ENCODE measurements at places on chromosomes 5 and 9.
A peak's percentile ranks its signal among the peaks of the same experiment; 100 is the strongest.

GRCh38 chr5:78985116-78985724, at the start of gene ARSB:
TSS of gene ARSB (minus strand) at chr5:78985310. CDS start at chr5:78985248, 62 bp downstream.
- peak; percentile 55 for DNase-seq

DNA sequence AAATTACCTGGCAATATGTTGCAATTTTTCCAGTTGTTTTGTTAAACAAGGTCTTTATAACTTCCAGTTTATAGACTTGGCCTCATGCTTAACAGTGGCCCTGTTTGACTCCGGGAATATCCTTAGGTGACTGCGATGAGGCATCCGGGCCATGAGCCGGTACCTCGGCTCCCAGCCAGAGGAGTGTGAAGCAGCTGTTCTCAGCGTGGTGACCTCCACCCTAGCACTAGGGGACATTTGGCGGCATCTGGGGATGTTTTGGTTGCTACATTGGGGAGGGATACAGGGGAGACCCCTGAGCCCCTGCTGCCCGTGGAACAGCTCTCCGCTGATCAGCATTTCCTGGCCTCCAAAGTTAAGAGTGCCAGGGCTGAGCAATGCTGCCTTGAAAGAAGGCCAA, 533.4 kb downstream of the IRX1 start:
- no peak for DNase-seq

DNA sequence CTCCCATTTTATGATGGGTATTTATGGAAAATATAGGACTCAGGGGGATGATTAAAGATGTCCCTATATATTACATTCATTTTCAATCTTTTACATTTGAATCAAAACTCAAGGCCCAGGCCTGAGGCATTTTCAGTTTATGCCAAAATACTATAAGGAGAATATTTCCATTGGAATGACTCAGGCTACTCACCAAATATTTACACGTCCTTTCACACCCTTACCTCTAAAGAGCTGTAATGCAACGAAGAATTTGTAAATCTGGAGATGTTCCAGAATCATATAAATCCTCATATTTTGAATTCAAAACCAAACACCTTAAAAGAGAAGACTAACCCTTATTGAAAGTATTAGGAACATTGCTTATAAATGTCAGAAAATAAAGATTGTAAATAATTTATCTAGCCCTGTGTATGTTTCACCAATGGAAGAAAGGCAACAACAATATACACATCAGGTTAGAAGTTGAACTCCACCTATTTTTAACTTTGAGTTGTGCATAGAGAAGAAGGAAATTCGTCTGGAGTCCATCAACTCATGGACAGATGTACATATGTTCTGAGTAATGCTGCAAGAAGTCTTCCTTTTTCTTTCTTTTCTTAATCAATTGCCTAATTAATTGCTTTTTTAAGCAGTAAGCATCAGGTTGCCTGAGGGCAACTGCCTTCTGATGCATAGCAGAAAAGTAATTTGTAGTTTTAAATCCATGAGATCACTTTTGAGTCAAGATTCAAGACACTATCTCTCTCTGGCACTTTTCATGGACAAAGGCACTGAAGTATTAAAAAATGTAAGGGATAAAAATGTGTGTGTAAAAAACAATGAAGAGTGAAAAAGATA, 579.3 kb upstream of the RGMB start:
- no peak for DNase-seq

GRCh38 chr9:137277329-137278041, at the start of gene TOR4A:
TSS of gene TOR4A (plus strand) at chr9:137277726. CDS start at chr9:137278690, 964 bp downstream.
- DNase-seq = peak; percentile 31

DNA sequence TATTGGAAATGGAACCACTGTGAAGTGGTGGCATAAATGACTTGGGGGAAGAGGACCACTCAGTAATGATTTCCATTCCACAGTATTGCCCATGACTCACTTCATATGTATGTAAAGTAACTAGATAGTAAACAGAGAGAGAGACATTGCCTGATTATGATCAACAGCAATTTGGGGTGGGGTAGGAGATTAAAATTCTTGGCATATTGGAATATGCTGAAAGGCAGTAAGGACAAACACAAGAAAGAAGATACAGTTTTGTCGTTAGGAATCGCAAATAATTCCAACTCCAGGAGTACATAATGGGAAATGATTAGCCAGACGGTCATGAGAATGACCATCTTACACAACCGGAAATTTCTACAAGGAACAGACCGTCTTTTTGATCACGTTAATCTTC, 1.5 kb upstream of the HMGCS1 start:
- no peak for DNase-seq

- DNase-seq = peak; percentile 89
Measured at GRCh38 chr9:27572918-27573633, at the start of gene C9orf72. TSS of gene C9orf72 (minus strand) at chr9:27573481. CDS start at chr9:27567120, 6,361 bp downstream.

DNA sequence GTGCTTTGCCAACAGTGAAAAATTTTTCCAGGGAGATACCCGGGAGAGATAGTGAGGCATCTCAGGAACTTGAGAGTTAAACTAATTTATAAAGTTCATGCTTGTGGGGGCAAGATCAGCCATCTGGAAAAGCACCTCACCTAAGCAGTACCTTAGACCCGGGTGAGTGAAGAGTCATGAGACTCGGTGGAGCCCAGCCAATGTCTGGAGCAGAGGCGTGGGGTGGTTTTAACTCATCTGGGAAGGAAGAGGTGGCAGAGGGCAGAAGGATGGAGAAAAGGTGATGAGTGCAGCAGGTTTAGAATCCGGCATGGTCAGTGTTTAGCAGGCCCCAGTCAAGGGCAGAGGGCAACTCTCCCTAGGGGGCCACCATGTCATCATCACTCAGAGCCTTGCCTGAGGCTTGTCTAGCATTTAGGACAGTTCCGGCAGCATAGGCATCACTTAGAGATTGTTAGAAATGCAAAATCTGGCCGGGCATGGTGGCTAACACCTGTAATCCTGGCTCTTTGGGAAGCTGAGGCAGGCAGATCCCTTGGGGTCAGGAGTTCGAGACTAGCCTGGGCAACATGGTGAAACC, 4.3 kb upstream of the RNF183 start:
- DNase-seq = no peak

DNA sequence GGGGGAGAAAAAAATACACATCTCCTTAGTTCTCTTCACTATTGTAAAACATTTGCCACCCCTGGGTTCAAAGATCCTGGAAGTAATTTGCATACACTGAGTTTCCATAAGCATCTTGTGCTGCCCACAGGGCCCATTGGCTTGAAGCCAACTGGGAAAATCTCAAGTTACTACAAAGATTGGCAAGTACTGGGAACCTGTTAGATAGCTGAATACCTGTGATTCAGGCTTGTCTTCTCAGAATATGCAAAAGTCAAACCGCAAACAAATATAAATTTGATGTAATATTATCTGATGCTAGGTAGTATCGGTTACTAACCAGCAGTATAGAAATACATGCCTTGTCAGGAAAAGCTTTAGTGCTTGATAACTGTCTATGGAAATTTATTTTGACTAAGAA, 156.9 kb upstream of the FST start:
- no peak for DNase-seq

DNA sequence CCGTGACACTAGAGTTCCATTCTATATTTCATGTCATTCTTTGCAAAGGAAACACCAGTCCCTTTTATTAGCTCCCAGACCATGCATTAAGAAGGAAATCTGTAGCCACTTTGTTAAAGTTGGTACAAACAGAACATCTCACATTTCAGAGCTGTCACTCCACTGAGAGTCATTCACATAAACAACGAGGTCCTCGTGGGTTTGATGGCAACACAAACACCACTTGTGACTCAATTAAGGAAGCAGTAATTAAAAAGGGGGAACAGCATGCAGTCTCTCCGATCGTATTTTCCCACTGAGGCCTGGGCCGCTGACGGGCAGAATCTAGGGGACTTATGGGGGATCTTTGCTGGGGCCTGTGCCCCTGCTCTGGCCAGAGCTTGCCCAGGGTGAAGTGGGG, 94.2 kb upstream of the ZNF618 start:
- DNase-seq = no peak

- no peak for DNase-seq
Measured at GRCh38 chr9:133879615-133880014, 112.5 kb downstream of the VAV2 start.

DNA sequence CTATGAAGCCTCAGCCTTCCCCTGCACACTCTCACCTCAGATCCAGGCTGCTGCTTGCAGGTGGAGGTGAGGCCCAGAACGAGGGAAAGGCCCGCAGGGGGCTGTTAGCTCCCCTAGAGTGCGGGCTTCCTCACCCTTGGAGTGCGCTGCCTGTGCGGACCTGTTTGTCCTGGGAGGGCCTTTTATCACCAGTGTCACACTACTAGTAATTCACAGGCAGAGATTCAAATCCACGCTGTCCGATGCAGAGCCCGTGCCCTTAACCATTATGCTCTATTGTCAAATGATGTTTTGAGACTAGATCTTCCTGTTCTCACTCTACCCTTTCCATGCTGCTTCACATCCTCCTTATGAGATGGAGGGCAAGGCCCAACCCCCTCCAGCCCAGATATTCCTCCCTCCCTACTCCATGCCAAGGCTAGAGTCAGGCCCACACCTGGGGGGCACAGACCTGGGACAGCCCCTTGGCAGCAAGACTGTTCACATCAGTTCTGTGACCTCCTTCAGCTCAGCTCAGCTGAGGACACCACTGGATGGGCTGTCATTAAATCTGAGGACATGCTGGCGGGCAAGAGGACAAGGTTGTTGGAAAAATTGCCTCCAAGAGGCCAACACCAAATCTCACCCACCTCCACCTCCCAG, 112.8 kb upstream of the SPOCK1 start:
- no peak for DNase-seq

DNA sequence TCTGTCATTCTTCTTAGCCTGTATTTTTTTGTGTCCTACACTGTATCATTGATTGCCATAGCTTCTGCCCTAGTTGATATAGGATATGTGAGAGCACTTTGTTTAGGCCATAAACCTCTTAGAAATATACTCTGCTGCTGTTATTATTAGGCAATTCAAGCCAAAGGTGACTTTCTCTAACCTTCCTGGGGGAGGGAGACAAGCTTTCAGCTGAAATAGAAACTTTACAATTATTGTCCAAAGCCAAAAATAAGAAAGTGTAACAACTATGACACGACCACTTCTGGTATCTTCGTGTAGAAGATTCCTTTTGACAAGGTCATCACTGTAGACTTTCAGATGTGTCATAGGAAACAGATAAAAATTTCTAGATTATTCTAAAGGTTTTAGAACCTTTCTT, 12.2 kb upstream of the CSNK1A1 start:
- no peak for DNase-seq

DNA sequence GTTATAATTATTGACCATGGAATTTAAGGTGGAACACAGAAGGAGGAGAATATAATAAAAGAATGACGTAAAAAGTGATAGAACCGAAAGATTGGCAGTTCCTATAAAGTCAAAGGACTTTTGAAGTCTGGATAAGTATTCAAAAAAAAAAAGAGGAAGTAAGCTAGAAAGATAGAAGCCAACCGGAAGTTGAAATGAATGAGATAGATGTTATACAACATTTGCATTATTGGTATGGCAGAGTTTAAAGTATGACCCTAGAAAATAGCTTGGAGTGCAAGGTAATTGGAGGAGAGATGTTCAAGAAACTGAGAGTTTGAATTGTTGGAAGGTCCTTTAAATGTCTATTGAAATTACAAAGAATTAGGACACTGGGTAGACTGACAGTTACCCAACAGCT, 293.6 kb downstream of the FER start:
- no peak for DNase-seq

- no peak for DNase-seq
Measured at GRCh38 chr5:88785746-88786565, 97.0 kb downstream of the MEF2C start.

DNA sequence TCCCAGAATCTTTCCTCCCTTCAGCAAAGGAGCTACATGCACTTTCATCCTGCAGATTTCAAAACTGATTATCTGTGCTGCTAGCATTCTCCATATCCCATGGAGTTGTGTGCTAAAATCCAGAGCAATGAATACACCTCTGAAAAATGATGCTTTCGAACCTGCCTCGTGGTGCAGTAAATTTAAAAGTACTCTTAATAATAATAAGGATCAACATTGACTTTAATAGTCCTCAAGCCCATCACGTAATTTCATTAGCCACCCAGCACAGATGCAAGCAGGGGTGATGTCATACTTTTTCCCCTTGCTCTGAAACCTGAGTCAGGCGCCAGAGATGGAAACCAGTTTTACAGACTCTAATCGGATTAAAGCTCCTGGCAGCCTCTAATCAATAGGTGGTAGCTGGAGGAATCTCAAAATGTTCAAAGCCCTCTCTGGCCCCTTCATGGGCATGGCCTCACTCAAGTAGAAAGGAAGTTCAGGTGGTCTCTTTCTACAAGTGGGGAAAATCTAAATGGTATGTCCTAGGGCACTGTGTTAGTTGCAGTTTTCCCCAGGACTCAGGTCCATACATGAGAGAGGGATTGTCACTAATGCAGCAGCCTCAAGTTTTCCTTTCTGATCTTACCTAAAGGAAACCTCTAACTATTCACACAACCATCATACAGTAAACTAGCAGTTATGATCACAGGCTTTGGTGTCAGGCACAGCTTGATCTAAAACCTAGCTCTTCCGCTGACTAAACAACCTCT, 221.6 kb upstream of the SLC30A5 start:
- DNase-seq = no peak

- DNase-seq = no peak
Measured at GRCh38 chr5:95887977-95888376, 65.5 kb upstream of the GLRX start.

GRCh38 chr5:55851675-55851979, 470 bp downstream of the IL31RA start:
- DNase-seq = no peak

GRCh38 chr5:176507911-176508310, 29.3 kb downstream of the RNF44 start:
- no peak for DNase-seq

DNA sequence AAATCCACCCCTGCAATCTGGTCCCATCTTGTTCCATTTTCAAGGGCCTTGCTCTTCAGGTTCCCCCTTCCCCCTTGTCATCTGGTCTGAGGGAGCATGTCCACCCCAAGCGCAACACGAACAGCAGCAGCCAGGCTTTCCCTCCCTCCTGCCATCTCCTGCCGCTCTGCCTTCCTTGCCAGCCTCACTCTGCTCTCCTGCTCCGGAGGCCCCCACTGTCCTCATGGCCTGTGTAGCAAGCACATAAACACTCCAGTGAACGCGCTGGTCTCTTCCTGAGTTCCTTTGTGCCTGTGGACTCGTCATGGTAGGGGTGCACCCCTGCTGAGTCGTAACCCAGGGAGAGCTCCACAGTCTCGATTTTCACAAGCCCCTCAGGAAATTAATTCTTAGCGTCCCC, 29.9 kb downstream of the TENT4A start:
- no peak for DNase-seq

GRCh38 chr5:175681968-175682340, 24.1 kb downstream of the HRH2 start:
- DNase-seq = no peak

DNA sequence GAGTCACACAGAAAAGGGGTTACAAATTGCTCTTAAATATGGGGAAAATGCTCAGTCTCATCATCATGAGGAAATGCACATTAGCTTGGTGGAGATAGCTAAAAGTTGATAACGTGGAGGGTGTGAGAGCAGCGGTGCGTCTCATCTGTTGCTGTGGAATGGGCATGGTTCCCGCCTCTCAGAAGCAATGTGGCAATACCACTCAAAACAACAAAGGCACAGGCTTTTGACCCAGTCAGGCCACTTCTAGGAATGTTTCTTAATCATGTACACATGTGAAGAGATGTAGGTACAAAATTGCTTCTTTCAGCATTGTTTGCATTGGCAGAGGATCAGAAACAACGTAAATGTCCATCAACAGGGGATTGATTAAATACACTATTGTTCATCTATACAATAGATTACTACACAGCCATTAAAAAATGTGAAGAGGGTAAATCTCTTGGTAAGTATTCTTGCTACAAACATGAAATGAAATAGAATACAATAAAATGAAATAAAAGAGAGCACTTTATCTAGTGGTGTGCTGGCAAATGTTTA, 212.6 kb upstream of the MSX2 start:
- DNase-seq = no peak

- DNase-seq = no peak
Measured at GRCh38 chr5:39513236-39513635, 88.5 kb upstream of the DAB2 start.

Measured in activated naive CD4-positive, alpha-beta T cell treated with Interleukin-2 at 50 U/mL for 16 hours (primary cell).